ENCODE measurements at places on chromosomes 2 and 18. TPM values are rescaled to one million over a fixed set of nuclear protein-coding genes. Genes with fewer than 3 reads are reported as not detected.

DNA sequence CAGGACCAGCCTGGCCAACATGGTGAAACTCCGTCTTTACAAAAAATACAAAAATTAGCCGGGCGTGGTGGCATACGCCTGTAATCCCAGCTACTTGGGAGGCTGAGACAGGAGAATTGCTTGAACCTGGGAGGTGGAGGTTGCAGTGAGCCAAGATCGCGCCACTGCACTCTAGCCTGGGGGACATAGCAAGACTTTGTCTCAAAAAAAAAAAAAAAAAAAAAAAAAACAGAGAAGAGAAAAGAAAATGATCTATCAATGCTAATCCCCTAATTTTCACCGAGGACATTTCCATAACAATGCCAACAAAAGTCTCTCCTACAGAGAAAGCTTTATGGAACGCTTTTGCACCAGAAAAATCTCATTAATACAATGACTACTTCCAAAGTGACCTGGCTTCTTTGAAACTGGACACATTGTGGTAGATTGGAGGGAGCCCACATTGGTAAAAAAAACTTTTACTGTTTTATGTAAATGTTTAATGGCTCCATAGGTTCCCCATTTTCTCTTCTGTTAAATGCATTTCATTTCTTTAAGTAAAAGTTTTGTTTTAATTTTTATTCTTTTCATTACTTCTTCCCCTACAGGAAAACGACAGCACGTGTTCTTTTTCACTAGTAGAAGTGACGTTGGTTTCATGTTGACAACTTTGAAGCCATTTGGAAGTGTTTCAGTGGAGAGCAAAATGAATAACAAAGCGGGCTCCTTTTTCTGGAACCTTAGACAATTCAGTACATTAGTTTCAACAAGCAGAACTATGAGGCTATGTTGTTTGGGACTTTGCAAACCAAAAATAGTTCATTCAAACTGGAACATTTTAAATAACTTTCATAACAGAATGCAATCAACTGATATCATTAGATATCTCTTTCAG, 888 bp downstream of the FASTKD2 start:
- DNase-seq, result no peak

The KCNS3 gene
- total RNA-seq, result 4.2 TPM

- no peak for DNase-seq
Observed at GRCh38 chr2:209840434-209840833, 68.8 kb downstream of the UNC80 start.

The RAX gene
- total RNA-seq, result not detected

- no peak for DNase-seq
Observed at GRCh38 chr2:120890566-120891360, 155.1 kb downstream of the GLI2 start.

The CCDC68 gene
- total RNA-seq, result 3.7 TPM

GRCh38 chr2:181430406-181431118, 26.6 kb upstream of the ITGA4 start:
- no peak for DNase-seq

All from Right ventricle myocardium superior (tissue), 1 donor.